Stimulated activated CD8-positive, alpha-beta memory T cell treated with anti-CD3 and anti-CD28 coated beads, Interleukin-15, amount 100 ng/mL, for 4 hours (primary cell): ENCODE measurements at places on chromosomes 7 and 10.

DNA sequence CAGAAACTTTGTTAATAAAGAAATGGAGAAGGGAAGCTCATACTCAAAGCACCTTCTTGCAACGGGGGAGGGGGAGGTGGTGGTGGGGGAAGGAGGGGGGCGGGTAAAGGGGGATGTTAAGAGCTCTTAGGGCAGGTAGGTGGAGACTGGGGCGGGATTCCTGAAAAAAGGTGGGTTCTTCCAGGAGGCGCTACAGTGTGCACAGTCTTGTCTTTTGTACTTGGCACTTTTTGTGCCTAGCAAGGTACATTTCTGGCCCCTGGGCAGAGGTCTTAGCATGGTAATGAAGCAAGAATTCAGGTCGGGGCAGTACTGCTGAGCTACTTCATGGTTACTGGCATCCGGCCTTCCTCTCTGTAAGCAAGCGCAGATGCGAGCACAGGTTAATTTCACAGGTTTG, 15.2 kb upstream of the LAMB4 start:
- no peak for DNase-seq

- no peak for DNase-seq
Measured at GRCh38 chr7:55965100-55965470, 700 bp downstream of the NIPSNAP2 start.

GRCh38 chr10:87658858-87659555, 671 bp upstream of the PAPSS2 start:
- no peak for DNase-seq

GRCh38 chr7:52311886-52312285, 723.5 kb upstream of the POM121L12 start:
- DNase-seq, result no peak

- no peak for DNase-seq
Measured at GRCh38 chr10:29273478-29273877, 15.4 kb upstream of the LYZL1 start.

- DNase-seq, result no peak
Measured at GRCh38 chr7:87129332-87129731, 22.9 kb upstream of the DMTF1 start.

DNA sequence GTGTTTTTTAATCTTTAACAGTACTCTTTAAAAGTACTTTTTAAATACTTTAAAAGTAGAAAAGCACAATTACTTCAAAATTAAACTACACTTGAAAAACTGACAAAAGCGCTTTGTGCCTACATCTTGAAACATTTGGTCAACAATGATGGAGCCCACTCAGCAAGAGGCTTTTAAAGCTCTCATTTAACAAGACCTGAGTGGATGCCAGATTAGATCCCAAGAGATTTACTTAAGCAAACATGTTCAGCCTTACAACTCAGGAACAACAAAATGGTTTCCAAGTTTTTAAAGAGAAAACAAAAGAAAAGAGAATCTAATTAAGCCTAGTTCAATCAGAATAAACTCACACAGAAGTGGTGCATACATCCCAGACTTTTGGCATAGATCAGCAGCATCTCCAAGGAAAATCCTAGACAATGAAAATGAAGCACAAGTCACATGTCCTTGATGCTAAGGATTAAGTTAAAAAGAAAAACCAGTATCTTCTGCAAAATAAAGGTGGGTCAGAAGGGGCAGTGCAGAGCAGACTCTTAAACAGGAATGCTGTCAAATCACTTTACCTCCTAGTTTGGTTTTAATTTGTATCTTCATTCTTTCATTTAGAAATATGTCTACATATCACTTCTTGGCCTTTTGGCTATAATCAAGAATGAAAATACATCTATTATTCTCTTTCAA, 26.2 kb downstream of the HIBADH start:
- no peak for DNase-seq

DNA sequence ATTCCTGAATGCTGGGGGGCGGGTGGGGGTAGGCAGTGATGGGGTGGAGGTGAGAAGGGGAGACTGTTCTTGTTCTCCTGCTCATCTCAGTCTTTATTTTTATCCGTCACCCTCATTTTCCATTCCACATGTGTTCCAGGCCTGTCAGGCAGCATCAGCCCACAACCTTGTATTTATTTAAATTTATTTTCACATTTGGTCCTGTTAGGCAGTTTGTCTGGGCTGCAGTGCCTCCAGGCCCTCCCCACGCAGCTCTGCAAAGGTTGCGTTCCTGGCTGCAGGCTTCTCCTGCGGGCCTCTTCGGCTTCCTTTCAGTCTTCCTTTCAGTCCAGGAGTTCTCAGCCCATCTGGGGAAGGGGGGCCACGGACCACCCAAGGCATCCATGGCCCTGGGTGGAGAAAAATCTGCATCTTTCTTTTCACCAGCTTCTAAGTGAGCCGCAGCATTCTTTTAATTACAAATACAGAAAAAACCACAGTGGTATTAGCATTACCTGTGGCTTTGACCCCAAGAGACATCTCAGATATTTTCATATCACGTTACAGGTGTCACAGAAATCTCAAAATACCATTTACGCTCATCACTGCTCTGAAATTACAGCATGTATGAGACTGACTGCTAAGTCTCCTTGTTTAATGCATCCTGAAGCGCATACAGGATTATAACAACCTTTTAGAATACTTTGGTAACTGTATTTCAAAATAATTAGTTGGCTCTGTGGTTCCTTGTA, 94.0 kb downstream of the C10orf105 start:
- no peak for DNase-seq

DNA sequence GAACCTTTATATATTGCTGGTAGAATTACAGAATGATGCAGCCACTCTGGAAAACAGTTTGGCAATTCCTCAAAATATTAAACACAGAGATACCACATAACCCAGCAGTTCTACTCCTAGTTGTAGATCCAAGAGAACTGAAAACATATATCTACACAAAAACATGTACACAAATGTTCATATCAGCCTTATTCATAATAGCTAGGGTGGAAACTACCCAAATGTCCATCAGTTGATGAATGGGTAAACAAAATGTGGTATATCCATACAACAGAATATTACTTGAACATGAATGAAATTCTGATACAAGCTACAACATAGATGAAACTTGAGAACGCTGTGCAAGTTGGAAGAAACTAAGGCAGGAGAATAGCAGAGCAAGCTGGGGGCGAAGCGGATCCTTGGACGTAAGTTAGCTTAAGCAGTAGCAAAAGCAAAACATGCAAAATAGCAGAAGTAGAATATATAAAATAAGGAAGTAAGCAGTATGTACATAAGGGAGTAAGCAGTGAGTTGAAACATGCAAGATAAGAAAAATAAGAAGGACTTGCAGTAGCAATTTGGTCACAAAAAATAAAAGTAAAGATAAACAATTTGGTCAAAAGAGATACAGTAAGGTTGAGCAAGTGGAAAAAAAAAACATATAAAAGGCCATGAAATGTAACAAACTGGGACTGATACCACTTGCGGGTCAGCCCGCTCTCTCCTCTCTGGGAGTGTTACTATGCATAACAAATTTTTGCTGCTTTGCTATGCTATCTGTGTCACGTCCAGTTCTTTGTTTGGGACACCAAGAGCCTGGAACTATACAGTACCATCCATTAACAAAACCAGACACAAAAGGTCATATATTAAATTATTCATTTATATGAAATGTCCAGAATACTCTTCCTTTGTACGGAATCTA, 18.0 kb upstream of the HILPDA start:
- DNase-seq, result no peak

DNA sequence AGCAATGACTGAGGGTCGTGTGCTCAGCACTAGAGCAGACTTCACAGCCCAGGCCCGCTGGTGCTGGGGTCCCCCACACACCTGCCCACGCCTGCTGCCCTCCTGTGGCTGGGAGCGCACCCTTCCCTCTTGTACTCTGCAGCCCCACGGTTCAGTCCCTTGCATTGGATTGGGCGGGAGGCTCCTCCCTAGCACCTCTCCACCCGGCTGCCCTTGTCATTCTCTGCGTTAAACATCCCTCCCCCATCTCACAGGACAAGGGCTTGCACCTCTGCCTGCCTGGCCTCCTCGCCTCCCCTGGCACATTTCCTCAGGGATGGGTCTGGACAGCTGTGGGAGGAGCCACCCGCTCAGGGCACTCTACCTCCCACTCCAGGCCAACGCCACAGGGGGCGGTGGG, 68.6 kb downstream of the ALOX5 start:
- DNase-seq, result no peak

DNA sequence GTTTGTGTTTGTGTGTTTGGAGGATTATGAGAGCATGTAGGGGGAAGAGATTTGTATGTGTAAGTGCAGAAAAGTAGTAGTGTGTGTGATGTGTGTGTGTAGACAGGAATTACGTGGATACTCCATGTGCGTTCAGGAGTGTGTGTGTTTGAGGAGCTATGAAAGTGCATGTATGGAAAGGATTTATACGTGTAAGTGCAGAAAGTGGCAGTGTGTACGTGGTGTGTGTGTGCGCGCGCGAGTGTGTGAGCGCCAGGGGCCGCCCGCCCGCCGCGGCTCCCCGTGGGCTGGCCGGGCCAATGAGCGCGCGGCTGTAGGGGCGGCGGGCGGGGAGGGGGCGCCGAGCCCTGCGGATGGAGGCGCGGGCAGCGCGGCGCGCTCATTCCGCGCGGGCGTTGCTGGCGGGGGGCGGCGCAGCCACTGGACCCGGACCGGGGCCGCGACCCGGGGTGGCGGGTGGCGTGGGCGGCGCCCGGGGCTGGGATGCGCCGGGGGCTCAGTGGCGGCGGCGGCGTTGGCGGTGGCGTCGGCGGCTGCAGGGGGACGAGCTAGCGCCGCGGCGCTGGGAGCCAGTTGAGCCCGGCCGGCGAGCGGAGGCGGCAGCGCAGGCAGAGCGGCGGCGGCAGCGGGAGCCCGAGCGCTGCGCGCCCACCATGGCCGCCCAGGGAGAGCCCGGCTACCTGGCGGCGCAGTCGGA, at the start of gene BICC1:
BICC1 (plus strand) TSS at position 382 of the 697 bp plus-strand sequence; CDS start at position 654, 272 bp downstream.
- no peak for DNase-seq

- no peak for DNase-seq
Measured at GRCh38 chr10:7199152-7199760, 211.6 kb downstream of the SFMBT2 start.

DNA sequence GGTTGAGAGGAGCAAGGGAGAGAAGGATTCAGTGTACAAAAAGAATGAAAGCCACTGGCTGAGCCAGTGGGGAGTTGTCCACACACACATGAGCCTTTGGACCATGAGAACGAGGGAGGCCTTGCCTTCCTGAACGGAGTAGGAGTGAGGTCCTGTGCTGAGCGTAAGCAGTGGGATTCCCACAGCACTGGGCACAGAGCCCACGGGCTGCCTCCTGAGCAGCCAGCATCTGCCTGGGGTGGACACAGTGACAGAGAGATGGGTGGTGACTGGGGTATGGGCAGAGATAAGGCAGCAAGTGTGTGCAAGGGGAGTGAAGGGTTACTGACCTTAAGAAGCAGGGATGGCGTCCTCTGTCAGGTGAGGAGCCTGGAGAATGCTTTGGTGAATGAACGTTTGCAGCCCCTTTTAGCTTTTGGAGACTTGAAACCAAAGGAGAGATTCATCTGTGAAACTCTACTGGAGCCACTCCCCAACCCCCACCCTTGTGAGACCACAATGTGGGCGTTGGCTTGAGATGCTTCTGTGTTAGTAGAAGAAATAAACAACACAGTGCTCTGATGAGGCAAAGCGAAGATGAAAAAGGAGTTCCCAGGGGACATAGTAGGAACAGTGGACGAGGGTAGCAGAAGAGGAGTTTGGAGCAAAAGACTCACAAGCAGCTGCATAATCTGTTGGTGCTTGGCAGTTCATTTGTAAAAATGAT, 56.5 kb downstream of the FIGNL1 start:
- DNase-seq, result no peak

GRCh38 chr10:64010711-64011110, 489.5 kb downstream of the REEP3 start:
- no peak for DNase-seq

DNA sequence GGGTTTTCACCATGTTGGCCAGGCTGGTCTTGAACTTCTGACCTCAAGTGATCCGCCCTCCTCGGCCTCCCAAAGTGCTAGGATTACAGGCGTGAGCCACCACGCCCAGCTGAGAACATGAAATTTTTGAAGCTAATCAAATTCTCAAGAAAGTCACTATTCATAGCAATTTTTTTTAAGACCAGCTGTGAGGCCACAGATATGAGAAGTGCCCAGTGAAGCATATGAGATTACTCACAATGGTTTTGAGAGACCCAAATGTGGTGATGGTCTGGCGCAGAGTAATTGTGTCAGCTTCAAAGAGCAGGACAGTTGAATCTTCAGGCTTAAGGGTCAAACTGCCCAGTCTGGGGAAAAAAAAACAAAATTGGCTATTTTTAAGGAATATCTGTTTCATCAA, 16.2 kb downstream of the NCOA4 start:
- DNase-seq, result no peak

DNA sequence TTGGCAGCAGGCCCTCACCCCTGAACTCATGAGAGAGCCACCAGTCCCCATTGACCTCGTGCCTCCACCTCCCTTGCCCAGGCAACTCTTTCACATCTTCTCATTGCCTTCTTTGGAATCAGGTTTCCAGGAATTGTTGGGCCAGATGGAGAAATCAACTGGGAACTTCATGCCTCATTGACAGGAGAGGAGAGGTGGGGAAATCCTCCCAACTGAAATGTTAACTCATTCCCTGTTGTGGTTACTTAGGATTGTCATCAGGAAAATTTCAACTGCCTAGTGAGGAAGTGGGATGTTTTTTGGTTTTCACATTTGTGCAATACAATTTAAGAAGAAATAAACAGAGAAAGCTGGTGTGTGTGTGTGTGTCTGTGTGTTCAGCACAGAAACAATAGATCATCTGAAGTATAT, 106.6 kb upstream of the INHBA start:
- no peak for DNase-seq

- no peak for DNase-seq
Measured at GRCh38 chr10:110363572-110364411, 59.1 kb upstream of the SMNDC1 start.

- no peak for DNase-seq
Measured at GRCh38 chr7:130144312-130145171, 60.7 kb downstream of the TMEM209 start.

GRCh38 chr7:3453398-3453797, 152.3 kb downstream of the SDK1 start:
- no peak for DNase-seq

- DNase-seq, result no peak
Measured at GRCh38 chr7:19442016-19442785, 266.6 kb downstream of the POLR1F start.

DNA sequence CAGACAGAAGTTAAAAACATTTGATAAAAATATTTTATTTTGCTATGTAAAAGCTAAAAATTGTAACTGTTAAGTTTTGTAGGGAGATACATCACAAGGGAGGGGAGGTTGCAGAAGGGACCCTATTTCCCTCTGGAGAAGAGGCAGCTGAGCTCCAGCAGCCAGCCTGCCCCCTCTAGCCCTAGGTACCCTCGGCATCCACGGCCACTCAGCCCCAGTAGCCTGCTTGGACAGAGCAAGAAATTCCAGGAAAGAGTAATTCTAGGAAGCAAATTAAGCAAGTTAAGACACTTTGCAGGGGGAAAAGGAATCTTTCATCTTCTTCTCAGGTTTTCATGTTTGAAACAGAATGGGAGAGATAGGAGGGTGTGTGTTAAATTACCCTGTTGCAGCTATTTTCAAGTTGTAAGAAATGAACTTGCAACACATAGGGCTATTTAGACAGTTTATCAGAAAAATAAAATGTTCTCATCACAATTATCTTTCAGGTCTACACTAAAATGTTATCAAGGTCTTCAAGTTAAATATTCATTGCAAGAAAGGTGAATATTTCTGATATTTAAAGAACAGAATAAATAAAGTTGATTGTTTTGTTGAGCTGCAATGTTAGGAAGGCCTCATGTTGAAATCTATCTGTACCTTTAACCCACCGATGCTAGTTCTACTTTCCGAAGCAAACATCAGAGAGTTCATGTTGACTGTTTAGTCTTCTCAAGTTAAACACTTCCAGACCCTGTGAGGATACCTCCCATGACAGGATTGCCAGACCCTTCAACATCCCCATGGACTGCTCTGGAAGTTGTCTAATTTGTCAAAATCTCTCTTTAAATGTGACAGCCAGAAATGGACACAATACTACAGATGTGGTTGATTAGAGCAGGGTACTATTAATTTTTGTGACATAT, 5.5 kb downstream of the SGCE start:
- no peak for DNase-seq
